AG09319 (cell line): ENCODE measurements at places on chromosomes 1 and 21.

GRCh38 chr1:235999259-235999925 lies 65.5 kb downstream of the NID1 start:
- DNase-seq: peak; percentile 31

- no peak for DNase-seq
Observed at GRCh38 chr1:153608089-153608682, 4.8 kb downstream of the S100A16 start.

DNA sequence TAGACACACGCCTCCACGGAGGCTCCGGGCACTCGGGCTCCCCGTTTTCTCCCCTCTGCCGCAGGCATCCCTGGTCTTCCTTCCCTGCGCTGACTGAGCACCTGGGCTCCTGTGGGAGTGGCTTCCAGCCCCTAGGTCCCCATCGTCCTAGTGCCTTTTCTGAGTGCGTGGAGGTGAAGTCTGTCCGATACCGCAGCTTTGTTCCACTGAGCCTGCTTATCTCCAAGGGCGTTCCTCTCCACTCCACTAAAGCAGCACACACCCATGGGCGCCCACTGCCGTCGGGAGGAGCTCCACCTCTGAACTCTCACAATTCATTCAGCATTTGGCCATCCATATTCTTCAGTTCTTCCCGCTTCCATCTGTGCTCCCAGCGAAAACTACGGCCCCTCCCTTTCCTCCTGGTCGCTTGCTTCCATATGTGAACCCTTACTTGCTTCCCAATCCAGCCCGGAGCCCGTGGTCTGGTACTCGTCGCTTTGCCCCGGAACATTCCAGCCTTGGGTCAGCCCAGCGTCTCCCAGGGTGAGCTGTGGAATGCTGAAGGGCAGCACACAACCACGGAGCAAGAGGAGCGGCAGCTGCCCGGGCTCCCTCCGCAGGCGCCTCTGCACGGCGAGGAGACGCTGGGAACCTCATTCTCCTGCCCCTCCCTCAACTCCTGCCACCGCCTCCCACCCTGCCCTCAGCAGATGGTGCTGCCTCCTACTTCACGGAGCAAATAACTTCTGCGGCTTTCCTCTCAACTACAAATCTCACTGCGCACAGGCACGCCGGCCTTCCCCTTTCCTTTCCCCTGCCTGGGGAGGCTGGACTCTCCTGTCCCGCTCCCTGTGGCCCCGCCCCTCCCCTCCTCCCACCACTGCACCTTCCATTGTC lies 27.5 kb downstream of the ATP8B2 start:
- no peak for DNase-seq

DNA sequence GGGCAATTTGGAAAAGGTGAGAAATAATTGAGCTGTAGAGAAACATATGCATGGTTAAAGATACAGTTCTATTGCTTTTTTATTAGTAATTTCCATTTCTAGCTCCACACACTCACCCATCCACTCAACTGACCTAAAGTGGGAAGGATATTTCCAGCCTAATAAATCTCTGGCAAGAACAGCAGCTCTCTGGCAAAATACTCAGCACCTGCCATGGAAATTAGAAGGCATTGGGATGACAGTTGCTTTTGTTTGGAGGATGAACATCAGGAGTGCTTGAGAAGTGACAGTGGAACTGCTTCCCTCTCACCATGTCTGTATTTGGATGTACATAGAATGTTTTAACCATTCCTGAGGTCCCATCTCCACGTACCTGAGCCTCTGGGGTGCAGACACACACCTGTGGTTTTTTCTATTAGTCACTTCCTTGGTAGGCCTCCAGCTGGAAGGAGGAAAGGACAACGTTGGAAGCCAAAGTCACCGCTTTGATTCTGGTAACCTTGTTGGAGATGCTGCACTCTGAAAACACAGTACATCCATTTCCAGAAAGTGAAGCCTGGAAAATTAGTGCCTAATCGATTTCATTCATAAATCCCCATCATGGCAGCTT lies 62.3 kb upstream of the RUNX1 start:
- DNase-seq: no peak

DNA sequence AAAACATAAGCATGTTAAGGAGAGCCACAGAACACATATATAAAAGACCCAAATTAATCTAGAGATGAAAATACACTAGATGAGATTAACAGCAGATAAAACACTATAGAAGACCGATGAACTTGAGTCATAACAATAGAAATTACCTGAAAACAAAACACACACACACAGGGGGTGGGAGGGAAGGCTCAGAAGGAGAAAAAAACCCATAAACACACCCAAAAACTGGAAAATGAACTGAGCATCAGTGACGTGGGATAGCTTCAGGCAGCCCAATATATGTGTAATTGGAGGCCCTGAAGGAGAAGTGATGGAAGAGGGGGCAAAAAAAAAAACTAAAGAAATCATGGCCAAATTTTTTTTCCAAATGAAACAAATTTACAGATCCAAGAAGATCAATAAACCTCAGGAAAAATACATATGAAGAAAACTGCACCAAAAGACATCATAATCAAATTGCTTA lies 11.4 kb downstream of the ALDH9A1 start:
- DNase-seq: no peak

DNA sequence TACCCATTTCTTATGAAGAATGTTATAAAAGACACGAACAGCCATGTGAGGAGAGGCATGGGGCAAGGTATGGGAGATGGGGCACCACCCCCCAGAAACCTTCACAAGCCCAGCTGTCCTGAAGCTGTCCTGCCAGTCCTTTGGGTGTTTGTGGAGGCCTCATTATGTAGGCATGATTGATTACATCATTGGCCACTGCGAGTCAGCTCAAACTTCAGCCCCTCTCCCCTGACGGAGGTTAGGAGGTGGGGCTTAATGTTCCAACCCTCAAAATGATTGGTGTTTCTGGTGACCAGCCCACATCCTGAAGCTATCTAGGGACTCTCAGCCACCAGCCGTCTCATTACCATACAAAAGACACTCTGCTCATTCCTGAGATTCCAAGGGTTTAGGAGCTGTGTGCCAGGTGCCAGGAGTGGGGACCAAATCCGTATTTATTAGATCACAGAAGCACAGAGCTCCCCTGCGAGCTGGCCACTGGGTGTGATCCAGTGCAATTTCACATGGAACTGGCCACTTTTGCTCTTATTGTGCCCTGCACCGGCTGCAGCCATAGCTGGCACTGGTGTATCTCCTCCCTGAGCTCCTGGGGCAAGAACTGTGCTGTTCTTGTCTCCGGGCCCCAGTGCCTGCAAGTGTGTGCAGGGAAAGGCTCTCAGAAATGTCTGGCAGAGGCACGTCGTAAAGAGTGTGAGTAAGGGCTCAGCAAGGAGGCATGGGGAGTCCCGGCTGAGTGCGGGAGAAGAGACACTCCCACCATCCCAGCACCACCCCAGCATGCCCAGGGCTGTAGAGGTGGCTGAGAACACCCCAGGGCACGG lies 10.5 kb downstream of the KIAA1614 start:
- DNase-seq: no peak

DNA sequence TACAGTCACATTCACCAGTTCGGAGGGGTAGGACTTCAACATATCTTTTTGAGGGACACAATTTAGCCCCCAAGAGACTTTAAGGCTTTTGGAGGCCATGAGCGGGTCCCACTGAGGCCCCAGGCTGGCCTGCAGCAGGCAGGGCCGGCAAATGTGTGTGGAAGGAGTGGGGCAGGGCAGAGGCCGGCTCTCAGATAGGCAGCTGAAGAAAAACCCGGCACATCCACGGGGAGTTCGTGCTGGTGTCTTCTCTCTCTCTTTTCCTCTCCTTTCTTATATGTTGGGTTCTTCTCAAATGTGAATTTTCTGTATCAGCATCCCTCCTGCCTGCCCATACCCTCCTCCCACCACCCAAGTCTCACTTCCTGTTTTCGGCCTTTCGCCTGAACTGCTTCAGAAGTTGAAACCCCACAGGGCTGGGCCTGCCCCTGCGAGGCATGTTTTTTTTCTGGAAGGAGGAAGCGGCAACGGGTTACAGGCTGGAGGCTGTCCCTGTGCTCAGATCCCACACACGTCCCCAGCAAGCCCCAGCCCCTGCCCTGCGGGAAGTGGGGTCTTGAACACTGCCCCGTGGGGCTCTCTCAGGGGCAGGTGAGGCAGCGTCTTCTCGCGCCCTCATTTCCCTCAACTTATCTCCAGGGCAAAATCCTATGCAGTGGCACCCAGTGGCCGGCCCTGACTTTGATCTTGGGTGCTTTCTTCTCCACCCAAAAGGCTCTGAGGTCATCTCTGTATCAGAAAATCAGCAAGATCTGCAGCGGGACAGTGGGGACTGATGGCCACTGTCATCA lies 9.7 kb upstream of the UMODL1 start:
- no peak for DNase-seq

GRCh38 chr1:67636146-67636545 lies 48.9 kb upstream of the GADD45A start:
- no peak for DNase-seq

DNA sequence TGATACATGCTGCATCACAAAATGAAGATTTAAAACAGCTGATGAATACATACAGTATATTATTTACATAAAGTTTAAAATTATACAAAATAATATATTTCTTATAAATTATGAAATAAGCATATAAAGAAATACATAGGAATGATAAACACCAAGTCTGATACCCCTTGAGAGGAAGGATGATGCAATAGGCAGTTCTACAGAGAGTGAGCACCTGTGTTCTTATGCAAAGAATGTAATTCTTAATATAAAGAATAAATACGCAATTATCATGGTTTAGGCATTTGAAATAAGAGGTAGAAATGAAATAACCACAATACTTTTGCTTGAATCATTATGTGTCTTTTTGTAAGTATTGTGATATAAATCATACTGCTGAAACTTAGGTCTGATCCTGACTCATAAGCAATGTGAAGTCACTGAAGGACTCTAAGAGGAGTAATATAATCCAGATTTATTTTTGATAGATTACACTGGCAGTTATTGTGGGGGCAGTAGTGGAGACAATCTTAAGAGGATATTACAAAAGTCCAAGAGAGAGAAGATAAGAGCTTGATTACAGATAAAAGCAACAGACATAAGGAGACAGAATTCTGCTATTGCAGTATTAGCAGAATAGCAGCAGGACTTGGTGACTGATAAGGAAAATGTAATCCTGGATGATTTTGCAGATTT lies 39.0 kb downstream of the TTLL7 start:
- no peak for DNase-seq

DNA sequence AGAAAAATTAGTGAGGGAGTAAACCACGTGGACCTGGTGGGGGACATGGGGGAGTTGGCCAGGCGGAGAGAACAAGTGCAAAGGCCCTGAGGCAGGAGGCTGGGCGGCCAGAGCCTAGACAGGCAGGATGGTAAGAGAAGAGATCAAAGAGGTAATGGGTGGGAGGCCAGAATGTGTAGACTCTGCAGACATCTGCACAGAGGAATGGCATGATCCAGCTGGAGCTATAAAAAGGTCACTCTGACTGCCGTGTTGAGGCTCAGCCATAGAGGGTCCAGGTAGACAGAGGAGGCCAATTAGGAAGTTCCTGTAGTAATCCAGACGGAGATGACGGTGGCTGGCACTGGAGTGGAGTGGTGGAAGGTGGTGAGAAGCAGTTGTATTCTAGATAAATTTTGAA lies 3.6 kb downstream of the H6PD start:
- DNase-seq: no peak

DNA sequence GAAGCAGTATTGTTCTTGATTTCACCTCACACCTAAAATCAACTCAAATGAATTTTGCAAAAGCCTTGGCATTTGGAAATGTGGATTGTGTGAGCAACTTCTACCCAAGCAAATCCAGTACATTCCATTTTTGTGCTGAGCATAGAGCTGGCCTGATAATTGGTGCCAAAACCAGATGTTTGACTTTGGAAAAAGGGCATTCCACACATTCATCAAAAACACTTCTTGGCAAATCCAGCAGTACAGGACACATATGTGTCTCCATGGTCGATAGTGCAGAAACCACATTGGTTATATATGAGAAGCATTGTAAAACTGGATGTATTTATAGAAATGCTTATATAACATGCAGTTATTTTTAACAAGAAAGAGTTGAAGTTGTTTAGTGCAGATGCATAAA lies 210.4 kb downstream of the KCNK2 start:
- no peak for DNase-seq

GRCh38 chr21:45580576-45581321 lies 38.5 kb upstream of the SLC19A1 start:
- no peak for DNase-seq

GRCh38 chr1:119440721-119441307 lies 25.9 kb downstream of the HSD3B2 start:
- DNase-seq: no peak

DNA sequence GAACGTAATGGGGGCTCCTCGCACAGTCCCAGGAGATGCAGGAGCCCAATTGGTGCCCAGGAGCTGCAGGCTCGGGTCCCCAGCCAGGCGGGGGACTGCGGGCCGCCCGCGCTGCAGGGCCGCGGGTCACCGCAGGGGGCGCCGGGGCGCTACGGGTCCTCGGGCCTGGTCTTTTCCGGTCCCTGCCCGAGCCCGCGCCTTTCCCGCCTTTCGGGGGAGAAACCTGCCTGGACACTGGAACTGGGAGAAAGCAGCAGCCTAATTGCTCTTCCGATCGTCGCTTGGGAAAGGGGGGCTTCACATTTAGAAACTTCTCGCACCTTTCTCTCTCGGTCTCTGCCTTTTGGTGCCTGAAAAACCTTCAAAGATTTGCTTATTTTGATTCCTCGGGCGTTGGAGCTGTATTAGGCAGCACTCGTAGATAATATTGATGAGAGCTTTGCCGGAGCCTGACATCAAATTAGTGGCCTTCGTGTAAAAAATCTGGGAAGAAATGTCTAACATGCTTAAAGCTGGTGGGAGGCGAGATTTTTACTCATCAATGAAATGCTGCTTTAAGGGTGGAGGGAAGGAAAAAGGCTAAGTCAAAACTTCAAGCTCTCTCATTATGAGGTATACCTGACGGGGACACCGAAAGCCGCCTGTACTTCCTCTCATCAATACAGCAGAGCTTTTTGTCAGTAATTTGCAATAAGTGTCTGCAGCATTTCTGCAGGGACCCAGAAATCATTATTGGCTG lies 12.6 kb upstream of the BARHL2 start:
- DNase-seq: no peak

GRCh38 chr1:22471610-22472009 lies 20.0 kb downstream of the ZBTB40 start:
- no peak for DNase-seq

- no peak for DNase-seq
Observed at GRCh38 chr21:42592156-42592820, 61.1 kb upstream of the PDE9A start.

DNA sequence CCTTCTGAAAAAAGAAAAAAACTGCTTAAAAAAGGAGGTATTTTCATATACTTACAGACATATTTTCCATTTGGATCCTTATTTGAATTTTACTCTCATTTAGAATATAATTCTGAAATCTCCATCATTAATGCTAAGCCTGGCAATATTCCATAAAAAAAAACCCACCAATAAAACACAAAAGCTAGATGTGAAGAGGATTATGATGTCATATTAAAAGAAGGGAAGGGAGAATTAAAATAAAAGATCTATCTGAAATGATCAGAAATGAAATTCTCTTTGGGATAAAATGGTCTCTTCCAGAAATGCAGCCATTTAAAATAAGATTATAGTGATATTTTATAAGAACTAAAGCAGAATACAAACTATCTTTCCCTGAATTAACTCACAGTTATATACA lies 206.7 kb upstream of the CAMK1G start:
- DNase-seq: no peak

- DNase-seq: no peak
Observed at GRCh38 chr21:36325373-36326010, 5.5 kb downstream of the MORC3 start.
